NCI-H1105 (cell line): ENCODE measurements at places on chromosomes 6 and 20.

GRCh38 chr6:37654727-37655500 lies 42.8 kb downstream of the MDGA1 start:
- DNase-seq, result no peak

DNA sequence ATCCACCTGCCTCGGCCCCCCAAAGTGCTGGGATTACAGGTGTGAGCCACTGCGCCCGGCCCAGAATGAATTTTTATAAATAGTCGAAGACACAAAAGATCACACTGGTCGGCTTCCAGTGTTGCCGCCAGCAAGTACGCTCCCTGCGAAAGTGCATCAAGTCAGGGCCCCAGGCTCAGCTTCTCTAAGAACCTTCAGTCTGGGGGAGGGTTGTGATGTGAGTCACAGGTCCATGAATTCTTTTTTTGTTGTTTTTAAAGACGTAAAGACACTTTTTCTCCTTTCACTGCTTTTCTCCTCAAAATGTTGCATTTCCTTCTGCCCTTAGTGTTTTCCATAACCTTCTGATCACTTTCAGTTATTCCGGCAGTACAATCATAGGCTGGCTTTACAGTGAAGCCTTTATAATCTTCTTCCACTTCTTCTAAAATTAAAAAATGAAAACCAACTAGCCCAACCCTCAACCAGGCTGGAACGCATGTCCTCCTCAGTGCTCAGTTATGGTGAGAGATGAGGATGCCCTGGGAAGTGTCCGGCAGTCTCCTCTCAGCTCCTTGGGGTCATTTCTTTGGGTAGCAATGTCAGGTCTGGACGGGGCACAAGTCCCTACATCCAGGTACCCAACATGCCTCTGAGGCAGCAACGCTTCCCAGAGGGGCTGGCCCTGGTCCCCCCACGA lies 66.6 kb downstream of the CSE1L start:
- no peak for DNase-seq

GRCh38 chr20:4813076-4813862 lies 91.6 kb downstream of the PRND start:
- DNase-seq, result no peak

DNA sequence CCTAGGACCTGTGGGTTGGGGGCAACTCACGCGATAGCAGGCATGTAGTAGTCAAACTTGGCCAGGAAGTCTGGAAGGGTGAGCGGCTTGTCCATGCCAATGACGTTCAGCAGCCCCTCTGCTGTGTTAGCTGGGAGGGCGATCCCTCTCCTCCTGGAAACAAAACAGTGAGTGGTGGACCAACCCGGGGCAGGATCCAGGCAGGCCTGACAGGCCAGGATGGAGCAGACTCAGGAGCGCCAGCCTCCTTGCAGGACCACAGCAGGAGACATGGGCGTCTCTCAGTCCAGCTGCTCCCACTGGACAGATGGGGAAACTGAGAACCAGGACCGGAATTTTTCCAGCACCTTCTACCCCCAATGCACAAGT lies 22.5 kb downstream of the ADA start:
- DNase-seq, result no peak

DNA sequence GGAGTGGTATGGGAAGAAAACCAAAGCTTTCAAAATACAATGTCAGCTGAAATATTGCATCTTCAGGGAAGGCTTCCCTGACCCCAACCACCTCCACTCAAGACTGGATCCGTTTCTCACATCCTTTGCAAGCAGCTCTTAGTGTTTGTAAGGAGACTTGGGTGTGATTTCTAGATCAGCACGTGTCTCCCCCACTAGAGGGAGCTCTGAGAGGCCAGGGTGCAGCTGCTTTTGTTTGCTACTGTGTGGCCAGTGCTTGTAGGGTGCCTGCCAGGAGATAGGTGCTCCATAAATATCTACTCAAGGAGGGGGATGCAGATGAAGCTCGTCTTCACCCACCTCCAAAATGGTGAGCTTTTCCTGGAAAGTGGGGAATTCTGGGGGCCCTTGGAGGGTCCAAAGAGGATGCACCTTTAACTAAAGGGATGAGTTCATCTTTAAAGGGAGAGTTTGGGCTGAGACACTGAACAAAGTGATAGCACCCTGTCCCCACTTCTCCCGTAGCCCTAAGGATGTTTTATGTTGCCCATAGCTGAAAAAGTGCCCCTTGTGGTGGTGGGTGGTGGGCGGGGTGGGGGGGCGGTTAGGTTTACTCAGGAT lies 52.6 kb upstream of the MAFB start:
- DNase-seq, result peak; percentile 22

DNA sequence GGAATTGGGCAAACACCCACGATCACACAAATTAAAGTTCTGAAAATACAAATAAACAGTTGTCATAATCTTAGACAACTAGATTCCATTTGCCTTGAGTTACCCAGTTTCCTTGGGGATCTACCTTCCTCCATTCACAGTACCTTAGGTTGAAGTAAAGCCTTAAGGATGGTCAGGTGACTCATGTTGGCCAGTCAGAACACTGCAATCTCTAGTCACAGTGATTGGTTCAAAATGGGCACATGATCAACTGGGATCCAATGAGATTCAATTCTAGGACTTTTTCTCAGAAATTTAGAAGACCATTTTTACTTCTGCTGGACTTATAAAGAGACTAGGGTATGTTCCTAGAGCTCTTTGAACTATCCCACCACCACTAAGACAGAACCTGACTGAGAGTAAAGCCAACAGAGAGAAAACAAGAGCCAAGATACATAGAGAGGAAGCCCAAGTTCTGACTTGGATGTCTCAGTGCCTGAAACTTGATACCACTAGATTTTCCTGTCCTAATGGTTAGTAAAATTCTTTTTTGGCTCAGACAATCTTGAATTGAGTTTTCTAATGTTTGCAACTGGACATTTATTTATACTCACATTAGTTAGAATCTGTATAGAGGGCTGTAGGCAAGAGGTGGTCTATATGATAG lies 8.6 kb upstream of the CLIC5 start:
- DNase-seq, result no peak

GRCh38 chr20:57263801-57264792 lies 2.3 kb downstream of the BMP7 start:
- DNase-seq, result no peak

DNA sequence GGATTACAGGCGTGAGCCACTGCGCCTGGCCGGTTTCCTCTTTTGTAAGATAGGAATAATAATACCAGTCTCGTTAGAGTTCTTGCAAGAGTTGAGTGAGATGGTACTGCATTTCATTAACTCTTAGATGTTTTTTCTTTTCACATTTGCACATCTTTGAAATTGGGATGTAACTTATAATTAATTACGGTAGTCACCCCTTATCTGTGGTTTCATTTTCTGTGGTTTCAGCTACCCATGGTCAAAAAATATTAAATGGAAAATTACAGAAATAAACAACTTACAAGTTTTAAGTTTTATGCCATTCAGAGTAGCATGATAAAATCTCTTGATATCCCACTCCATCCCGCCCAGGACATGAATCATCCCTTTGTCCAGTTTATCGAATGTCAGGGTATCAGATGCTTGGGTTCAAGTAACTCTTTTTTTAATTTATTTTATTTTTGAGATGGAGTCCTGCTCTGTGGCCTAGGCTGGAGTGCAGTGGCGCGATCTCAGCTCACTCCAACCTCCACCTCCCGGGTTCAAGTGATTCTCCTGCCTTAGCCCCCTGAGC lies 15.4 kb downstream of the PTK7 start:
- no peak for DNase-seq

- no peak for DNase-seq
Measured at GRCh38 chr6:127634178-127634577, 57.2 kb downstream of the C6orf58 start.

DNA sequence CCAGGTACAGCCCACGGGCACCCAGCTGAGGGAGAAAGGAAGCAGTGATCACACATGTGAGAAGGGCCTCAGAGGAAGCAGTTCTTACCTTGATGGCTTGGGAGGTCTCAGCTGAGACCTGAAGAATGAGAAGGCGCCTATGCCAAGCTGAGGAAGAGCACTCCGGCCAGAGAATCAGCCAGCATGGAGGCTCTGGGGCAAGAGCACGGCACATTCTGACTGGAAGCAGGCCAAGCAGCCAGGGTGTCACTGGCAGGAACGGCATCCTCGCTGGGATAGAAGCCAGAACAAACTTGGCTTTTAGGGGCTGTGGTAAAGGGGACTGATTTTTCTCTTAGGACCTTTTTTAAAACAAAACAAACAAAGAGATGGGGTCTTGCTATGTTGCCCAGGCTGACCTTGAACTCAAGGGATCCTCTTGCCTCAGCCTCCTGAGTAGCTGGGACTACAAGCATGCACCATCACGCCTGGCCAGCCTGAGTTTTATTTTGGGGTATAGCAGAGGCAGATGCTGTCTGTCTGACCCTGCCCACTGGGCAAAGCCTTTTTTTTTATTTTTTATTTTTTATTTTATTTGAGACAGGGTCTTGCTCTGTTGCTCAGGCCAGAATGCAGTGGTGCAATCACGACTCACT lies 17.6 kb downstream of the GHRH start:
- no peak for DNase-seq

- peak; percentile 65 for DNase-seq
Measured at GRCh38 chr20:9550871-9551270, 36.5 kb downstream of the LAMP5 start.
